ENCODE measurements at places on chromosomes 7 and 10. TPM values are rescaled to one million over a fixed set of nuclear protein-coding genes. Genes with fewer than 3 reads are reported as not detected.

The CPXM2 gene
- total RNA-seq, result 1.7 TPM

The ATOH7 gene
- total RNA-seq, result not detected

The EXOC6 gene
- total RNA-seq, result 12.5 TPM

The HSPA12A gene
- 79.5 TPM for total RNA-seq

GRCh38 chr7:108211382-108212201, 81.4 kb upstream of the LAMB4 start:
- peak; percentile 90 for DNase-seq

The AKR1C8 gene
- 0.05 TPM for total RNA-seq

DNA sequence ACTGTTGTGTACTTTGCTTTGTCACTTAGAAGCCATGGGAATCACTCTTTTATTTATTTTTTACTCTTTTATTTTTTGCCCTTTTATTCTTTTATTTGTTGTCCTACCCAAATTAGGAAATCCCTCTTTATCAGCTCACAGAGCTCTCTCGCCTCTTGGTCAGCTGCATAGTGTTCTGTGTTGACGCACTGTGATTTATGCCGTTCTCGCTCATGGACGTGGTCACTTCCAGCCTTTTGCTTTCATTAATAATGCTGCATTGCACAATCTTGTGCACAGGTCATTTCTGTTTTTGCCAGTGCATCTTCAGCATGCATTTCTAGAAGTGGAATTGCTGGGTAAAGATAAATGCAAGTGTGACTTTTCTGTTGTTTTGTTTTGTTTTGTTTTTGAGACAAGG, 42.3 kb downstream of the FBH1 start:
- DNase-seq, result no peak

The FGL2 gene
- total RNA-seq, result 1.0 TPM

DNA sequence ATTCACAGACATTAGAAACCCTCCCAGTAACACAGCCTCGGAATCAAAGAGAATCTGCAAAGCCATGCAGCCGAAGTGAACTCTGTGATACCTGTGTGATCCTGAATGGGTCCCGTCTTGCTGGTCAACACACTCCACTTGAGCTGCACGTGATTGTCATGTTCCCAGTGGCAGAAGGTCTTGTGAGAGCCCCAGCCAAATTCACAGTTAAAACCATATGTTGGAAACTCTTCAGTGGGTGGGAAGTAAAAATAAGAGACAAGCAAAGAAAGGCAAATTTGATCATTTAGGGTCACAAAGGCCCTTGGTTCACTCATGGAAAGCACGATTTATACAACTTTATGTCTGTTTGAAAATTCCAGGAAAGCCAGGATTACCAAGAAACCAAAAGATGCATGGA, 142.3 kb downstream of the NRP1 start:
- DNase-seq, result no peak

The TAS2R5 gene
- 1.8 TPM for total RNA-seq

GRCh38 chr10:98394851-98395440, 20.0 kb downstream of the PYROXD2 start:
- DNase-seq, result no peak

GRCh38 chr7:131767591-131767990, 211.2 kb upstream of the PODXL start:
- DNase-seq, result no peak

The CAV1 gene
- total RNA-seq, result 552 TPM

GRCh38 chr10:80452069-80452468, 2.0 kb upstream of the TSPAN14 start:
- no peak for DNase-seq

DNA sequence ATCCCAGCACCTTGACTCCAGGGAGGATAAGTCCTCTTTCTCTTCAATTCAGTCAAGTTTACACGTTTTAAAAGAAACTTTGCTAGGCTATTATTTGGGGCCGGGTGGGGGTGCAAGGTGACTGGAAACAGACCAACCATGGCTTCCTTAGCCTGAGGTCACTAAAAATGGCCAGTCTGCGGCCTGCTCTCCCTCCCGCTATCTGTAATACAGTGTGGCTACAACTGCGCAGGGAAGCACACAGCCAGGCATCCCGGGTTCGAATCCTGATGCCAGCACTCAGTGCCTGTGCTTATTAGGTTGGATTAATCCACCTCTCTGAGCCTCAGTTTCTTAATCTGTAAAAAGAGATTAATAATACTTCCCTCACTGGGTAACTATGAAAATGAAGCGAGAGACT, 19.5 kb downstream of the ATP6V1F start:
- DNase-seq, result no peak

- DNase-seq, result no peak
Measured at GRCh38 chr7:50185951-50186682, 93.1 kb upstream of the ZPBP start.

The NRF1 gene
- total RNA-seq, result 20.8 TPM

DNA sequence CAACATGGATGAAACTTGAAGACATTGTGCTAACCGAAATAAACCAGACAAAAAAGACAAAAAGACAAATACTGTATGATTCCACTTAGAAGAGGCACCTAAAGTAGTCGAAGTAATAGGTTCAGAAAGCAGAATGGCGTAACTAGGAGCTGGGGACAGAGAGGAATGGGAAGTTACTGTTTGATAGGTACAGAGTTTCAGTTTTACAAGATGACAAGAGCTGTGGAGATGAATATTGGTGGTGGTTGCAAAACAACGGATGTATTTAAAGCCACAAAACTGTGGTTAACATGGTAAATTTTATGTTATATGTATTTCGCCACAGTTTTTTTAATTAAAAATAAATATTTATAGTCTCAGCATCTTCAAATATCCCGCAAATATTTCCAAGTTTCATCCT, 64.1 kb upstream of the DIP2C start:
- no peak for DNase-seq

DNA sequence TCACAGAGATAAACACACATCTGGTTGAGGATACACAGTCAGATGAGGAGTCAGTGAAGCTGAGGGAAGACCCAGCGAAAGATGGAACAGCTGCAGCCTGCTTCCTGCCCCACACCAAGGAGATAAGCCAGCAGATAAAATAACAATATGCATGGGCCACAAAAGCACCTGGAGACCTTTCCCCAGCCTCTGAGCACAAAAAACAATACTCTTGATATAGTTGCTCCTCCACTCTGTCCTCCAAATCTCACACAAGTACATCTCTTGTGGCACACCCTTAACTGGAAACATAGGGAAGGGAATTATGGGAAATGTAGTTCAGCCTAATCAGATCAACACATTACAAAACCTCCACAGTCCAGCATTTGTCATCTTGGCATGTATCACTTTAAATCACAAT, 9.7 kb upstream of the FHIP2A start:
- DNase-seq, result no peak

DNA sequence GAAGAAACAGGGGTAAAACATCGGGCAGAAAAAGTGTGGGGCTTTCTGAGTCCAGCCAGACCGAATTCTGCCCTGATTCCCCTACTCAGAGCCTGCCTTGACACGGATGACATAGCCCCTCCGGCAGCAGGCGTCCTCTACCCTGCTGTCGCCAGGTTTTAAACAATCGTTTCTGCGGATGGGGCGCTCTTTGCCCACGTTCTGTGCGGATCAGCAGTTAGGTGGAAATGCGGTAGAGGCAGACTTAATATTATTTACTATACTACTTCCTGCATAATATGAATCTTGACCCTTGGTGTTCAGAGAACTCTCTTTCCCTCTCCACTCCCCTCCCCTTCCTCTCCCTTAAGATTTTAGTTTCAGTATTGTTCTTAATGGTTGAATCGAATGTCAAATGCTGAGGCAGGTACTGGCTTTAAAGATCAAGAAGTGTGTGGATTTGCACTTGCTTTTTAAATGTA, 2.4 kb downstream of the GATA3 start:
- no peak for DNase-seq

The FAM24B gene
- 5.3 TPM for total RNA-seq

- no peak for DNase-seq
Measured at GRCh38 chr7:18756378-18757050, 261.0 kb downstream of the HDAC9 start.

The CCDC3 gene
- under 0.01 TPM for total RNA-seq

- DNase-seq, result peak; percentile 4
Measured at GRCh38 chr7:64630496-64630895, 35.4 kb upstream of the ZNF107 start.

DNA sequence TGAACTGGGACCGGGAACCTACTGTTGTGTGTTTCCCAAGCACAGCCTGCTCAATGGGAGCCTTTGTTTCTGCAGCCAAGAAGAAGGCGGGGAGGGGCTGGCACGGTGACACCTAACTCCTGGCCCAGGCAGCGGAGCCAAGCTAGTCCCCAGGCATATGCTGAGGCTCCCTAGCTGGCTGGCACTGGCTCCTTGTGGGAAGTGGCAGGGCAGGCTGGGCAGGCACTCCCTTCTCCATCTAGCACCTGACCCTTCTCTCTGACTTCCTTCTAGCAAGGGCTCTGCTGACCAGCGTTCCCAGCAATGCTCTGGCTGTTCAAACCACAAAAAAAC, 325.0 kb downstream of the PLXNA4 start:
- peak; percentile 9 for DNase-seq

The MGAM2 gene
- not detected for total RNA-seq

DNA sequence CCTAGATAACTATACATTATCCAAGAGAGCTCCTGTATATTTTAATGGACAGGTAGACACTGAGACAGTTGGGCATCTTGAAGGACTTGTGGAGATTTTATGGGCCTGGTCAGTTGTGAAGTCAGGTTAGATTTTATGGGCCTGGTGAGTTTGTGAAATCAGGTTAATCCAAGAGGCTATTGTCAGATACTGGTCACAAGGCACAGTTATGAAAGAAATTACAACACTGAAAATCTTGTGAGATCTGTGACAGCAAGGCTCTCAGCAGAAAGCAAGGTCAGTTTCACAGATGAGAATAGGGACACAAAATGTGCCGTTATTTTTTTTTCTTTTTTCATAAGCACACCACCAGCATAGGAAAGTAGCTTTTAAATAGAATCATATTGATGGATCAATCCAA, 167.6 kb downstream of the VTI1A start:
- no peak for DNase-seq

GRCh38 chr7:139913021-139913844, 84.2 kb downstream of the TBXAS1 start:
- DNase-seq, result no peak

DNA sequence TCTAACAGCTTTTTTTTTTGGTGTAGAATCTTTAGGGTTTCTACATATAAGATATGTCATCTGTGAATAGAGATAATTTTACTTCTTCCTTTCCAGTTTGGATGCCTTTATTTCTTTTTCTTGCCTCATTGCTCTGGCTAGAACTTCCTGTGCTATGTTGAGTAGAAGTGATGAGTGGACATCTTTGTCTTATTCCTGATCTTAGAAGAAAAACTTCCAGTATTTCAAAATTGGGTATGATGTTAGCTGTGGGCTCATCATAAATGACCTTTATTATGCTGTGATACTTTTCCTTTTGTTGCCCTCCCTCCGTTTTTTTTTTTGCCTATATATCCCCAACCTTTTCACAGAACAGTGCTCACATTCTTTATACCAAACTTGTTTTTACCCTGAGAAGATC, 8.8 kb downstream of the AGK start:
- no peak for DNase-seq

DNA sequence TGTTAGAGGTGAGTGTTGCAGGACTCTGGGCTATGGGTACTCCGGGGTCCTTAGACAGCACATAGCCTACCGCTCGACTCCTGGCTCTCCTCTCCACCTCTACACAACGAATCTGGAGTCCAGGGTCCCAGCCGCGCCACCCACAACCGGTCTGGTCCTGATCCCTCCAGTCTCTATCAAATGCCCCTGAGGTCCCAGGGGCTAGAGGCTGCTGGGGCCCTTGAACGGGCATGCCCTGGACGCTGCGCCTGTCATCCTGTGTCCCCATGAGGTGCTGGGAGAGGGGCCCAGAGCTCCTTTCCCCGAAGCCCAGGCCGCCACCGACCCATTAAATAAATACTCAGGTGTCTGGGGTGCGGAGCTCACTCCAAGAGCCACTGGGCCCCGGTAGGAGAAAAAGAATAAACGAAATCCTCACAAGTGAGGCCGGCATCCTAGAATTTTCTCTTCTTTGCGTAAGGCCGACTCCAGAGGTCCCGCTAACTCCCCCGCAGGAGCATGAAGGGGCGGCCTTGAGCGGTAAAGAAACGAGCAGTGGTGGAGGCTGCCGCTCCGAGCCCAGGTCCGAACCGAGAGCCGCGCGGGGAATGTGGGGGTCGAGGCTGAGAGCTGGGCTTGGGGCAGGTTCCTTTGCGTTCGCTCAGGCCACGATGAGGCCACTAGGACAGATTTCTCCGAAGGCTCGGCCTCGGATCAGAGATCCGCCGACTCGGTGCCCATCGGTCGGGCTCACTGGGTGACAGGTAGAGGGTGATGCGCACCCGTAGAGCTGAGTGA, 166.7 kb downstream of the NRF1 start:
- DNase-seq, result no peak

The FGF8 gene
- total RNA-seq, result not detected

The SVOPL gene
- 0.05 TPM for total RNA-seq

GRCh38 chr7:157751951-157752673, 415.3 kb downstream of the DNAJB6 start:
- no peak for DNase-seq

DNA sequence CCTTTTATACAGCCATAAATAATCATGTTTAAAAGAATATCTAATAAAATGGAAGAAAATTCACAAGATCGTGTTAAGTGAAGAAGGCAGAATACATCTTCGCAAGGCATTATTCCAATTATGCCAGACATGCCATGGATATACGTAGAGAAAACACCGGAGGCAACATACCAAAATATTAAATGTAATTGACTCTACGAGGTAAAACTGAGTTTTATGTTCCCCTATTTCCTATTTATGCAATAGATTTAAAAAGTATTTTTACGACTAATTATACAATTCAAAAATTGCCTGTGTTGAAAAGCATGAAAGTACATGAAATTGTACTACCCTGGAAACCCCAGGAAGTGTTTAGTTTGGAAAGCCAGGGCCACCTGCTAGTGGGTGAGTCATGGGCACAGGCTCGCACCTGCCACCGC, 936 bp upstream of the REPIN1 start:
- DNase-seq, result peak; percentile 70

The SPDYE1 gene
- not detected for total RNA-seq

DNA sequence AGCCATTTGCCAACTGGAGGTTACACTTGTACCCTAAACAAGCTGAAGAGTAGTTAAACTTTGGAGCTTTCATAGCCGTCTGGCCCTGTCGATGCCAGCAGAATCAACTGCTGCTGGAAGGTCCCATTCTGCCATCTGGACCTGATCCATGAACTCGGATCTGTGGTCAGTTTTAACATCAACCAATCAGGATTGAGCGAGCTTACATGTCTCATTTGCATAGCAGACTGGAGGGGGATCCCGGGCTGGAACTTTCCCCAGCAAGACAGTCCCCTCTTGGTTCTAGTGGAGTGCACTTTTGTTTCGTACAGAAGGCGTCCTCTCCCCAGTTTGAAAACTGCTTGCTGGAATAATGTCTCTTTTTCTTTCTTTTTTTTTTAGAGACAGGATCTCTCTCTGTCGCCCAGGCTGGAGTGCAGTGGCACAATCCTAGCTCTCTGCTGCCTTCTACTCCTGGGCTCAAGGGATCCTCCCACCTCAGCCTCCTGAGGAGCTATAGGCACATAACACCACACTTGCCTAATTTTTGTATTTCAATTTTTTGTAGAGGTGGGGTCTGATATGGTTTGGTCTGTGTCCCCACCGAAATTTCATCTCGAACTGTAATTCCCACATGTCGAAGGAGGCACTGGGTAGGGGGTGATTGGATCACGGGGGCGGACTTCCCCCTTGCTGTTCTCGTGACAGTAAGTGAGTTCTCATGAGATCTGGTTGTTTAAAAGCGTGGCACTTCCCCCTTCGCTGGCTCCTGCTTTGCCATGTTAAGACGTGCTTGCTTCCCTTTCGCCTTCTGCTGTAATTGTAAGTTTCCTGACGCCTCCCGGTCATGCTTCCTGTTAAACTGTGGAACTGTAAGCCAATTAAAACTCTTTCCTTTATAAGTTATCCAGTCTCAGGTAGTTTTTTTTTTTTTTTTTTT, 42.8 kb upstream of the SEPHS1 start:
- DNase-seq, result no peak

All from renal cortical epithelial cell (primary cell).